ENCODE measurements at places on chromosomes 2 and 18.

GRCh38 chr2:95300450-95300849 is 3.3 kb downstream of the KCNIP3 start:
- DNase-seq: no peak

- DNase-seq: no peak
These were observed 91.3 kb downstream of the ACVR1 start for GRCh38 chr2:157784823-157785175.

GRCh38 chr2:153872311-153873051 is 759 bp downstream of the GALNT13 start:
- DNase-seq: no peak

- no peak for DNase-seq
These were observed 57.9 kb upstream of the FRZB start for GRCh38 chr2:182924306-182924705.

- DNase-seq: no peak
These were observed 75.7 kb downstream of the PIK3C3 start for GRCh38 chr18:42030586-42031182.

- DNase-seq: no peak
These were observed 1.8 kb downstream of the ACVR1 start for GRCh38 chr2:157874348-157874747.

DNA sequence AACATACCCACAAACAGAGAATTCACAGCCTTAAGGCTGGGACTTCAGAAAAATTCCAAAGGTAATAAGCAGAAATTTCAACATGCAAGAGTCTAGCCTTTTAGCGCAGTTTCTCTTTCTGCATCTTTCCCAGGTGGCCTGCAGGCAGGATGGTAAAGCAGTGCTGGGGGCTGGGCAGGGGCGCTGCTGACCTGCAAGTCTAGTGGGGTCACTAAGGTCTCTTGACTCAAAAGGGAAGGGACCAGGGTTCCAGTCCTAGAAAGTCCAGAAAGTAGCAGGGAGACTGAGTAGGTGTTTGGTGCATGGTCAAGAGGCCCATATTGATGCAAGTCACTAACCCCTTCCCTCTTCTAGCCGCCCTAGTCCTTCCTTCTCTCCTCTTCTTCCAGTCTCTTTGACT is 169.2 kb downstream of the TGIF1 start:
- no peak for DNase-seq

DNA sequence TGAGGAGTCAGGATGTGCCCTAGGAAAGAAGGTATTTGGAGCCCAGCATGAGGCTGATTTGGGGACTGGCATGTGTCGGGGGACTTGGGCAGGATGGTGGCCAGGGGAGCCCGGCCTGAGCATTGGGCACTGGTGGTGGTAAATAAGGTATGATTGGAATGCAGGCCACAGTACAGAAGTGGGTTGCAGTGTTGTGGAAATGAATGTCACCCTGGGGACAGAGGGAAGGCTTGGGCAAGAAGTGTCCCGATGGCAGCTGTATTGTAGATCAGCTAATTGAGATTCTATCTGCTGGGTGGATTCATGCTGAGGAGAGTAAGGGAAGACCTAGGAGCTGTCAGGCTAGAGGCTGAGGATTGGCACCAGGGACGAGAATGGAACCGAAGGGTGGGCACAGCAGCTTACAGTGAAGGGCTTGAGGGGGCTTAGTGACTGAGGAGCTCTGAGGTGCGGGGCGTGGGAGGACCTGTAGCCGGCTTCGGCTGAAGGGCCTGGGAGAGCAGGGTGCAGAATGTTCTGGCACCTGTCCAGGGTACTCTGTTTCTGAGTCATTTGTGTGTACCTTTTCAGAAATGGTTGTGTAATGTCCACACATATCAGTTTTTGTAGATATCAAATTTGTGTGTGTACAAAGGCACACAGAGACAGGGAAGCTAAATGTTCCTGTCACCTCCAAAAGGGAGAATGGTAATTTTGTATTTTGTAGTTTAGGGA is 170.2 kb downstream of the PRKCE start:
- DNase-seq: no peak

GRCh38 chr2:242002944-242003343 is 133.4 kb downstream of the RTP5 start:
- DNase-seq: no peak

DNA sequence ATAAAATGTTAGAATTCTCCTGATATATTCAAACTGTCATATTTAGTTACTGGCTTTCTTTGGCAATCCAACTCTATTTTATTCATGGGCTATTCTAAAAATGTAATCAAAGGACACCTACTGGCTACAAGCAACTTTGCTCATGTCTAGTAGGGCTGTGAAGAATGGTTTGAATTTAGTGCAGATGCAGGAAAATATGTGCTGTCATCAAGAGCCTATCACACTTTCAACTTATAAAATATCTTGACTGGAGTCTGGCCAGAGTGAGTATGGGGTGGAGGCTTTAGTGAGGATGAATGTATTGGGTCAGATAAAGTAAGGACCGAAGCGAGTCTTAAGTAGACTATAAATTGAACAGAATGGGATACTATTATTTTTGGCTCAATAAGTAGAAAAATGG is 343.4 kb upstream of the SPRED2 start:
- no peak for DNase-seq

GRCh38 chr2:130837811-130838565 is 1.3 kb downstream of the ARHGEF4 start:
- no peak for DNase-seq

DNA sequence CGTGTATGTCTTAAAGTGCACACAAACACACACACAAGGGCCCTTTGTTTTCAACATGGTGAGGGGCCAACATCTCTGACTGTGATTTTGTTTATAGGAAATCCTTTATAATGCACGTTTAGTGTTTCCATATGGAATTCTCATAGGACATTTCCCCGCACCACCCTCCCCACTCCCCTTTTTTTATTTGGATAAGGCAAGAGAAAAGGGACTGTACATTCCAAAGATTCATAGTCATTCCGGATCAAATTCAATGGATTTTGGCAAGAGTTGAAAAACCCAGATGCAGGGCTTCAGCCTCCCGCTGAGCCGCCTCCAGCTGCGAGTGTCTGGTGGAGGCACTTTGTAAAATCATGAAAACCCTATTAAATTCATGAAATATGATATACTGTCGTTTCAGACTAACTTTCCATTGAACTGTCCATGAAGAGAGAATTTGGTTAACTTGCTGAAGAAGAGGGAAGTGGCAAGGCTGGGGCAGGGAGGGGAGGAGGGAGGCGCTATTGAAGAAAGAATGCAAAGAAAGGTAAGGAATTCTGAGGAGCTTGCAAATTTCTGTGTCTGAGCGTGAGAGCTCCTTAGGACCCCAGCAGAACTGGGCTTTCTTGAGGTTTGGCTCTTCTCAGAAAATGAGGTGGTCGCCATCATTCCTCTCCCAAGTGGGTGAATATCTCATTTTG is 25.8 kb upstream of the SLC14A2 start:
- DNase-seq: peak; percentile 85

DNA sequence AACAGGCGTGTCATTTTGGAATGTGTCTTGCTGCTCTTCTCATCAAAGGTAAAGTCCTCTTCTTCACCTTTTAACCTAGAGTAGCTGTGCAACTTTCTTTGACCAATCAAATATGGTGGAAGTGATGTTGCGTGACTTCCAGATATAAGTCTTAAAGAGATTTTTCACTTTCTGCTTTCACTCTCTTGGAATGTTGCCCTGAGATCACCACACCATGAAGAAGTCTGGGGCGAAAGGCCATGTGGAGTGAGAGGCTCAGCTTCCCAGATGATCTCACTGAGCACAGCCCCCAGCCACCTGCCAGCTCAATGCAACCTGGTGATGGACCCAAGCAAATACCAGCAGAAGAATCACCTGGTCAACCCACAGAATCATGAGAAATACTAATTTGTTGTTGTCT is 7.1 kb upstream of the GALNT3 start:
- no peak for DNase-seq

GRCh38 chr2:47720559-47720958 is 62.4 kb upstream of the MSH6 start:
- DNase-seq: no peak

GRCh38 chr2:230715201-230715600 is 2.6 kb downstream of the CAB39 start:
- DNase-seq: no peak

- no peak for DNase-seq
These were observed 14.3 kb upstream of the TMEM185B start for GRCh38 chr2:120237491-120237902.

DNA sequence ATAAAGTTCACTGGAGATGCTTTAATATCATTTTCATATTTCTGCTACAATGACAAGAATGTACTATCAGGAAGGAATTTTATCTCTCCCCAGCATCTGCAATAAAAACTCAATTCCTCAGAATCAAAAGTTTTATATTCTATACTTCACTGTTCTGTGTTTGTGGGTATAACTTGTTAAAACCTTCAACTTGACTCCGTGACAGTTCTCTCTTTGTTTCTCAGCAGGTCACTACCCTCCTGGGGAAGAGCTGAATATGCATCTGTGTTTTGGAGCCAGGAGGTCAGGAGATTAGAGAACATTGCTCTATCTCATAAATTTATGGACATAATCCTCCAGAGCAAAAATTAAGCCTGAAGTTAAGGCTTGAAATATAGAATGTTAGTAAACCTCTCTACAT is 411.4 kb downstream of the TRIB2 start:
- no peak for DNase-seq

DNA sequence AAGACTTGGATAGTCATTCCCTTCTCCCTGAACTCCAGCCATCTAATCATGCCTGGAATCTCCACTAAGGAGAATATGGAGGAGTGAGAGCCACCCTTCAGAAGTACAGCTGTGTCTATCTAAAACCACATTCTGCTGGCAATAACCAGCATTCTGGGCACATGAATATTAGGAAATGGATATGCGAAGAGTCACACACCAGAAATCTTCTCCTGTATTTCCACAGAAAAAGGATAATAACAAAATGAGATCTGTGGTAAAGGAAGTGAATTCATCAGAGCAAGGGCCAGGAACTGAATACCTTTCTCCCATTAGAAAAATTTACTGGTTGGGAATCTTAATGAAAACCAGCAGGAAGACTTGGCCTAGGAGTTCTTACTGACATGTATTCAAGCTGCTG is 218.8 kb downstream of the SCG2 start:
- peak; percentile 67 for DNase-seq

GRCh38 chr2:231185050-231185725 is 13.2 kb upstream of the ARMC9 start:
- DNase-seq: no peak

DNA sequence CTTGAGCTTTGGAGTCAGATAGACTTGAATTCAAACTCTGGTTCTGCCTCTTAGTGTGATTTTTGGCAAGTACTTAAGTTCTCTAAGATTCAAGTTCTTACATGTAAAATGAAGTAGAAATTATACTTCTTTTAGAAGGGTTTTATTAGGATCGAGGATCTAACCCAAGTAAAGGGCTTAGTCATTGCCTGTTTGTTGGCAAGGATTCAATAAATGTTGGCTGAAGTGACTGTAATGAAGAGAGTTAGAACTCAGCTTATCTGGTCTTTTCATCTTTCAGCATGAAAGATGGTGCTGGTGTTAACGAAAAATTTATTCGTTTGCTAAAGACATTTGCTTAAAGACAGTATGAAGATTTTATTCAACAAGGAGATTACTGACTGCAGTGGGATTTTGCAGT is 315.9 kb upstream of the THUMPD2 start:
- no peak for DNase-seq

DNA sequence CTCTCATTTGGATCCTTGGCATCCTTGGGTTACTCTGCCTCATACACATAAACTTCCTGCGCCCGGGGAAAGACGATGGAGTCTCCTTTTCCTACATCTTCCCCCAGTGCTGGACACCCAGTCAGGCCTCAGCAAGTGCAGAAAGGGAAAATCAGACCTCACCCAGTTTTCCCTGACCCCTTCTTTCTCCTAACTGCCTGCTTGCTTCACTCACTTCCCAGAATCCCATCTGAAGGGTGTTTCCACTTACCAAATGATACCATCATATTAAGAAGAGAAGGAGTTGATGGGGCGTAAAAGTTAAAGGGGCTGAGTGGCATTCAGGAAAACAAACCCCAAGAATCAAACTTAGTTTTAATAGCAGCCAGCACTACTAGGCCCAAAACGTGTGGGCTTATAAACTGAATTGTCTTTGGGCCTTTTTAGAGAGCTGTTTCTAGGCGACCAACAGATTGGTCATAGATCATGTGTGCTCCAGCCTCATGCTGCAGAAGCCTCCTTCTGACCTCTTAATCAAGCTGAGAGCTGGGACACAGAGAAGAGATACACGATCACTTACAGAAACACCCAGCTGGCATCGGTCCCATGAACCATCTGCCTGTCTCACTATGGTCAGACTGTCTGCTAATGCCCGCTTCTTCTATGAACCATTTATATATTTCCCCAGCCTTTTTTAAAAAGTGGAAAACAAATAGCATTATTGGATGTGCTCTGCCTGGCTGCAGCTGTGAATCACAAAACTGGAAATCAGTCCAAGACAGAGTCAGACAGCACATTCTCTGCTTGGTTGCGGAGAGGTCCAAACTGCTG is 165.7 kb upstream of the SLC14A2 start:
- no peak for DNase-seq

GRCh38 chr2:47334356-47335136 is 68.4 kb upstream of the MSH2 start:
- DNase-seq: no peak

GRCh38 chr2:17136877-17137276 is 381.4 kb downstream of the RAD51AP2 start:
- DNase-seq: no peak

GRCh38 chr2:27081984-27082772 is 3.8 kb downstream of the EMILIN1 start:
- no peak for DNase-seq

GRCh38 chr2:63249161-63249560 is 198.5 kb downstream of the OTX1 start:
- DNase-seq: no peak

DNA sequence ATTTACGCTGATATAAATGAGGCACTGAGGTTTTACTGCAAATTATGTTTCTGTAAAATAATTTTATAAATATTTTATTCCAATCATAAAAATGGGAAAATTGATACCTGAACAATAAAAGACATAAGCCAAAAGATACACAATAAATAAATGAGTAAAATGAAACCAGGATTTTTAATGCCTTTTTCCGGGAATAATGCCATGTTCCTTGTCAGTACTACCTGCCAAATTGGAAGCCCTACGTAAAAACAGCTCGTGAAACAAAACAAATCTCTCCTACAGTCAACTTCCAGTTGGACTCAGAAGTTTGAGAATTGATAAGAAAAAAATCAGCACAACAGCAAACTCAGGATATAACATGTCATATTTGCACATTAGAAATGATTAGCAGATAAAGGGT is 18.0 kb downstream of the GALNT3 start:
- DNase-seq: no peak

- DNase-seq: no peak
These were observed 30.6 kb downstream of the CFAP221 start for GRCh38 chr2:119574864-119575263.

DNA sequence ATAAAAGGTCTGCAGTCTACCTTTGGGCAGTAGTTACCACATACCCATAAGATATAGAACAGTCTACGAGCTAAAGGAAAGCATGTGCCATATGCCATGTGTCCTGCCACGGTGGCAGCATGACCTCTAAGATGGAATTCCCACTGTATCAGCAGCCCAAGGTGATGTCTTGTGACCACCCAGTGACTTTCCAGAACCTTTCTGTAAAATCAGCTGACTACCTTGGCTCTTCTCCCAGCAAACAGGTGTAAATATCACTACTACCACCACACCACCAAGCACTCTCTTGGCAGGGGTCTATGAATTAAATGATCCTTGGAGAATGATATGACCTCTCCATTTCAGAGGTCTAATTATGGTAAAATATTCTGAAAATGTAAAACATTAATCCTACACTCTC is 99.6 kb downstream of the METTL8 start:
- no peak for DNase-seq

- no peak for DNase-seq
These were observed 5.4 kb downstream of the METTL21A start for GRCh38 chr2:207619764-207620203.

GRCh38 chr18:53752781-53753367 is 471.6 kb downstream of the MBD2 start:
- no peak for DNase-seq

All from BJ (cell line).